ENCODE measurements at places on chromosomes 7 and 10.

- DNase-seq: no peak
These were observed 123.7 kb downstream of the MPP7 start for GRCh38 chr10:28179006-28179742.

DNA sequence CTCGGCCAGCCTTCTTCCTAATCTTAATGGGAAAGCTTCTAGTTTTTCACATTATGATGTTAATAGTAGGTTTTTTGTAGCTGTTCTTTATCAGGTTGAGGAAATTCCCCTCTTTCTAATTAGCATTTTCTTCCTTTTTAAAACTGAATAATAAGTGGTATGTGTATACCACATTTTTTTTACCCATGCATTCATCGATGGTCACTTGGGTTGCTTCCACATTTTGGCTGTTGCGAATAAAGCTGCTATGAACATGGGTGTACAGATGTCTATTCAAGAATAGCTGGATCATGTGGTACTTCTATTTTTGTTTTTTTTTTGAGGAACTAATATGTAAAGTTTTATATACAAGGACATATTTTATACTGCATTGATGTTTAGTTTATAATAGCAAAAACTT lies 44.3 kb downstream of the NRF1 start:
- DNase-seq: no peak

DNA sequence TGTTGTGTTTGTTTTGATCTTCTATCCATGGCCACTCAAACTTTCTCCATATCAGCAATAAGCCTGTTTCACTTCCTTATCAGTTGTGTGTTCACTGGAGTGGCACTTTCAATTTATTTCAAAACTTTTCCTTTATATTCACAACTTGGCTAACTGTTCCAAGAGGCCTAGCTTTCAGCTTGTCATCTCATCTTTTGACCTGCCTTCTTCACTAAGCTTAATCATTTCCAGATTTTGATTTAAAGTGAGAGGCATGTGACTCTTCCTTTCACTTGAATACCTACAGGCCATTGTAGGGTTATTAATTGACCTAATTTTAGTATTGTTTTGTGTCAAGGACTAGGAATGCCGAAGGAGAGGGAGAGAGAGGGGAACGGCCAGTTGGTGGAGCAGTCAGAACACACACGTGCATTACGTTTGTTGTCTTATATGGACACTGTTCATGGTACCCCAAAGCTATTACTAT lies 5.5 kb upstream of the GNAT3 start:
- DNase-seq: no peak

GRCh38 chr10:131560706-131561355 lies 249.3 kb upstream of the TCERG1L start:
- DNase-seq: no peak

DNA sequence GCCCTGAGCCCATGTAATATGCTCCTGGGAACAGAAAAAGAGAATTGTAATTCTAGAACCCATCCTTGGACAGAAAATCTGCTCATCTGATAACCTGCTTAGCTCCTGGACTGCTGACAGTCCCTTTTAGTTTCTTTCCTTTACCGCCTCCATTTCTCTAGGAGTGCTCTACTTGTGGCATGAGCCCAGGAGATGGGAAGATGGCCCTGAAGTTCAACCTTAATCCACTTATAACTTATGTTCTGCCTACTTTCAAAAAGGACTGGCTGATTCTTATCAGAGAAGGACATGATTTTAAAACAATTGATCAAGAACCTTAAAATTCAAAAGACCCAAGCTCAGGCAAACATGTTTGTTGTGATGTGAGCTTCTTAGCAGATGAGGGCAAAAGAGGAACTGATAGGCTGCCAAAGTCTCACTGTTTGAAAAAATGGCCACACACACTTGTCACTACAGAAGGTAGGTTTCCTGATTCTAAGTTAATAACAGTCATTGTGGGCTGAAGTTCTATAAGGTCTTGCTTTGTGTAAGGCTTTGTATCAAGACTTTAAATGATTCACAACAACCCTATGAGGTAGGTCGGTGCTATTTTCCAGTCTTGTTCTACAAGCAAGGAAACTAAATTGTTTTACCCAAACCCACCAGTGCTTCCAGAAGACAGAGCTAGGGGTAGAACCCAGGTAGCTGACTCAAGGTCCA lies 94.3 kb upstream of the AFAP1L2 start:
- DNase-seq: no peak

- DNase-seq: no peak
These were observed 190.1 kb upstream of the STK17A start for GRCh38 chr7:43392638-43393330.

DNA sequence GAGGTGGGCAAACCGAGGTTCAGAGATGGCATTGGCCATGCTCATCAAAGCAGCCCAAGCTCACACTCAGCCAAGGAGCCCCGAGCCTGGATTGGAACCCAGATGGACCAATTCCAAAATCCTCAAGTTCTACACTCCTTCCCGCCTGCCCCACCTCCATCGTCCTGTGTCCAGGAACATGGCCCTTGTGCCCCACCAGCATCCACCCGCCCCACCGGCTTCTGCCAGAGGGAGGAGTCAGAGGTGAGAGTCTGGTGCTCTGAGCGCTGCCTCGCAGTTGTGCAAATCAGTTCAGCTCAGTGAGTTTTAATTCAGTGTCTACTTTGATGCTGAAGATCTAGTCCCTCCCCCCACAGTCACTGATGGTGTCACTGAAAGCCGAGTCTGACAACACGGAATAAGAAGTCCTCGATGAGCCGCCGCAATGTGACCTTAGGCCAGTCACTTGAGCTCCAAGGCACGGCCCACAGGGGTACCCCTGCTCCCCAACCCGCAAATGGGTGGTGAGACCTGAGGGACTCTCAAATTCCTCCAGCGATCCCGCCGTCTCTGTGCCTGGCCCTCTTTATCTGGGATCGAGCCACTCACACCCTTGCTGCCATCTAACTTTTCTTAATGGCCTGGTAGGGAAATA lies 26.3 kb downstream of the PRKAG2 start:
- DNase-seq: no peak

GRCh38 chr7:96198047-96198636 lies 123.8 kb downstream of the SLC25A13 start:
- DNase-seq: no peak

- no peak for DNase-seq
These were observed 325.8 kb upstream of the MGMT start for GRCh38 chr10:129140921-129141885.

DNA sequence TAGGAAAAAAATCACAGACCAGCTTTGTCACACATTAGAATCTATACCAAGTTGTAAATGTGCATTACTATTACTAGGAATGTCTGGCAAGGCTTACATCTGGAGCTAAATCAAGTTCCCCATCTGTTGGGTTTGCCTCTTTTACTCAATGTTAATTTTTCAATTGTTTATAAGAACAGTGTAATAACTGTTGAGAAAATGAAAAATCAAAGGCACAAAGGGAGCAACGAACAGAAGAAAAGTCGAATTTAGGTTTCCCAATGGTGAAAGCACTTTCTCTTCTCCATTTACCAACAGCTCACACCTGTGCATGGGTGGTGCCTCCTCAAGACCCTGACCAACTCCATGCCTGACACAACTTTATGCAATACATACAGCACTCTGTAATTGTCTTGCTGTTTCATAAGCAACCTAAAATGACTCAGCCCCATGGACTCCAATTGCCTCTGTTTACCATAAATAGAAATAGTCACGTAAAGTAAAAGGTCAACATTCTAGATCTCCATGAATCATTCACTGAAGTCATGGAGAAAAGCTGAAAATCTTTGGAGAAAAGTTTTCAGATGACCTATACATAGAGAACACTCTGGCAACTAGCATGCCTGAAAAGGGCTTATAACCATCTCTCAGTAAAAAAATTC lies 95.5 kb upstream of the KCNIP2 start:
- no peak for DNase-seq

DNA sequence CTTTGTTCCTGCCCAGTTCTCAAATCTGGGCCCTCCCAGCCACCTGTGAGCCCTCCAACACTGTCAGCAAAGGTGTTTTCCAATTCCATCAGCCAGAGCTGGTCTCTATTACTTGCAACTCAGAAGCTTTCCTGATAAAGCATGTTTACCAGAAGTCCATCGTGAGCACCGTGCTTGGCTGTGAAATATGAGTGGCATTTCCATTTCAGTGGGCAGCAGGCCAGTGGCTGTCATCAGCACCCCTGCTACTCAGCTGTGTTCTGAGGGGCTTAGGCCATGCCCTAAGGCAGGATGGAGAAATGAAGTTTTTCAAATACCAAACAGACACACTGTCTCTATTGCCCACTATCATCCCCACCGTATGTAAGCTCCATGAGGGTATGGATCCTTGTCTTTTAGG lies 12.7 kb upstream of the BNIP3 start:
- no peak for DNase-seq

GRCh38 chr7:38855867-38856266 lies 53.1 kb downstream of the VPS41 start:
- no peak for DNase-seq

GRCh38 chr10:75860009-75860408 lies 428.6 kb downstream of the LRMDA start:
- DNase-seq: no peak

DNA sequence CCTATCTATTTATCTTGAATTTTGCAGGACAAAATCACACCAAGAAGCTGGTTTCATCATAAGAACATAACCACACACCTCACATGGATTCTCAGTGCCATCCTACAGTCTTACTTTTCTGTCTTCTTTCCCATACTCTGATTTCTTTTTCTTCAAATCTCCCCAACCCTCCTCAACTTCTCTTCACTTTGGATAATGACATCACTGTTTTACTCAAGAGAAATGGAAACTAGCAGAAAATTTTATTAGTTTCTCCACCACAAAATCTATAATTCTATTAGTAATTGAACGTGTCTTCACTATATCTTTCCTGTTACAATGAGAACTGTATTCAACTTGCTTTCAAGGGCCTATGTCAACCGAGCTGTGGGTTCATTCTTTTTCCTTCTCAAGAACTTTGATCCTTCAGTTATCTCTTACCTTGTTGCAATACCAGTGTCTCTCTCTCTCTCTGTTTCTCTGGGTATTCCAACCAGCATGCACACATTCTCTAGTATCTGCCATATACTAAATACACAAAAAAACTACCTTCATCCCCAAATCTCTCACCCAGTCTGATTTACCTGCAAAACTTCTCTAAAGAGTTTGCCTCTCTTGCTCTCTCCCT lies 35.4 kb upstream of the FAM3C start:
- no peak for DNase-seq

GRCh38 chr7:26777385-26777784 lies 87.0 kb downstream of the SKAP2 start:
- no peak for DNase-seq

DNA sequence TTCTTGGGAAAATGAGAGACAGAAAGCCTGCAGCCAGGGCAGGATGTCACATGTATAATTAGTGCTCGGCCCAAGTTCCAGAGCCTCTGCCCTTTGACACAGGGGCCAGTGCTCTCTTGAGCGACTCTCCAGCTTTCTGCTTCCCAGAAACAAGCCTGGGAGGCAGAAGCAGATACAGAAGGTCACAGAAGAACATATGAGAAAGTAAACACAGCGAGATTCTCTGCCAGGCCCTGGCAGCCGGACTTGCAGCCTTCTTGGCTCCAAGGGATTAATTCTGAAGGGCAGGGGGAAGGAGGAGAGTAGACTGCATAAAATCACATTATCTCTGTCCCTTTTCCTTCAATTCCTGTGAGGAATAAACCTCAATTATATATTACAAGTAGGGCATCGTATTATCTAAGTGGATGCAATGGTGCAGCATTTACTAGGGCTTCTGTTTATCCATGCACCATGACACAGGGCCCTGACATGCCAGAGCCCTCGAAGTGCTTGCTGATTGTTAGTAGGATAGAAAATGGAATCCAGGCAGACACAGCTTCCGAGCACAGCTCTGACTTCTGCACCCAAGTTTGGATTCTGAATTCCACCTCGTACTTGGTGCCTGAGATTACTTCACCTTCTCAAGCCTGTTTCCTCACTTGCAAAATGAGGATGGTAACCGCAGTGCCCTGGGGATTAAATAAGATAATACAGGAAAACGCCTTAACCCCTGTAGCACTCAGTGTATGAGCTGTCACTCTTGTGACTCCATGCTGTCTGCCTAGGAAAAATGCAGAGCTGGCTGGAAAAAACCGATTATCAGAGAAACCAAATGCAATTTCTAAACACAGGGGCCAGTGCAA lies 536.5 kb downstream of the TNS3 start:
- no peak for DNase-seq

GRCh38 chr7:73992101-73992562 lies 35.8 kb upstream of the ELN start:
- DNase-seq: no peak

GRCh38 chr10:71739358-71739900 lies 19.9 kb upstream of the C10orf105 start:
- DNase-seq: no peak

- DNase-seq: no peak
These were observed 585.0 kb upstream of the MBL2 start for GRCh38 chr10:53357587-53357986.

- no peak for DNase-seq
These were observed 24.9 kb downstream of the POLR3A start for GRCh38 chr10:78004215-78005026.

- no peak for DNase-seq
These were observed 16.9 kb upstream of the AKR1E2 start for GRCh38 chr10:4809156-4809555.

DNA sequence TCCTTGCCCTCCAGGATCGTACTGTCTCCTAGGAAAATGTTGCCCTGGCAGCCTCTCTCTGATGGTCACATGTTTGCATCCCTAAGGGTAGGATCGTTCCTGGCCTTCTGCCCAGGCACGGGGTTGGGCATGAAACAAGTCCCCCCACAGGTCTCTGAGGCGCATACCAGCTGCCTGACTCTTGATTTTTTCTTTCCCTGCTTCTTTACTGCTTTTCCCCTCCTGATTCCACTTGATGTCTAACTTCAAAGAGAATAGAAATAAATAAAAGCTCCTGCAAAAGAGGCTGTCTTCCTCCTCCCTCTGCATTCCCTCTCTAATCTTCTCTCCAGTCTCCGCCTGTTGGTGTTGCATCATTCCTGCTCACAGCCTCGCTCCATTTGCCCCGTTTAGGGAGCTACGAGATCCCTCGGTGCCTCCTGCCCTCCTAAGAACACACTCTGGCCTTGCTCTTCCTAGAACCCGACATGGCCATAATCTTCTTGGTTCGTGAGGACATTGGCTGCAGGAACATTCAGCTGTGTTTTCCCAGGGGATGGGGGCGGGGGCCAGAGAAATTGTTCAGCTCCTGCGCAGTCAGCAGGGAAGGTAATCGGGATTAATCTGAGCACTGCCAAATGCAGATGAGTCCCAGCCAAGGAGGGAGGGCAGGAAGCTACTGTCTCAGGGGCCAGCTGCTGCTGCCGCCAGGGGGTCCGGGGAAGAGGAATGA lies 26.0 kb downstream of the LEP start:
- no peak for DNase-seq

- DNase-seq: no peak
These were observed 2.2 kb downstream of the RAB18 start for GRCh38 chr10:27506280-27506679.

All from stimulated activated CD8-positive, alpha-beta memory T cell treated with anti-CD3 and anti-CD28 coated beads, Interleukin-2, amount 100 ng/mL, for 1 hour (primary cell).